Adrenal gland (tissue), 19 donors: ENCODE measurements at places on chromosomes 12 and 14. TPM values are rescaled to one million over a fixed set of nuclear protein-coding genes. Genes with fewer than 3 reads are reported as not detected.

Gene TPH2
- not detected for polyA plus RNA-seq

Gene PLXNC1
- polyA plus RNA-seq, result 16.9 TPM

Gene LBHD2
- not detected for polyA plus RNA-seq

Gene TSPAN8
- polyA plus RNA-seq, result 4.3 TPM

Gene HOMEZ
- 15.0 TPM for polyA plus RNA-seq

Gene MYO1A
- polyA plus RNA-seq, result 0.46 TPM

Gene KCNH3
- 18.1 TPM for polyA plus RNA-seq

Gene KRT73
- 0.64 TPM for polyA plus RNA-seq

Gene TAOK3
- 10.7 TPM for polyA plus RNA-seq

Gene ATF7IP
- 8.5 TPM for polyA plus RNA-seq

Gene PTPRR
- 0.51 TPM for polyA plus RNA-seq

Gene ABCB9
- 2.0 TPM for polyA plus RNA-seq

Gene SLC17A8
- polyA plus RNA-seq, result not detected

Gene DAO
- not detected for polyA plus RNA-seq

Gene CCDC38
- 0.92 TPM for polyA plus RNA-seq

Gene SLC41A2
- polyA plus RNA-seq, result 6.4 TPM

Gene CCDC60
- not detected for polyA plus RNA-seq

Gene SLC39A5
- polyA plus RNA-seq, result 2.0 TPM

Gene TEAD4
- 8.2 TPM for polyA plus RNA-seq

Gene GNB3
- 1.0 TPM for polyA plus RNA-seq
